ENCODE measurements at places on chromosomes 12 and 14. TPM values are rescaled to one million over a fixed set of nuclear protein-coding genes. Genes with fewer than 3 reads are reported as not detected.

- no peak for DNase-seq
Observed at GRCh38 chr12:59486827-59487226, 109.0 kb upstream of the SLC16A7 start.

DNA sequence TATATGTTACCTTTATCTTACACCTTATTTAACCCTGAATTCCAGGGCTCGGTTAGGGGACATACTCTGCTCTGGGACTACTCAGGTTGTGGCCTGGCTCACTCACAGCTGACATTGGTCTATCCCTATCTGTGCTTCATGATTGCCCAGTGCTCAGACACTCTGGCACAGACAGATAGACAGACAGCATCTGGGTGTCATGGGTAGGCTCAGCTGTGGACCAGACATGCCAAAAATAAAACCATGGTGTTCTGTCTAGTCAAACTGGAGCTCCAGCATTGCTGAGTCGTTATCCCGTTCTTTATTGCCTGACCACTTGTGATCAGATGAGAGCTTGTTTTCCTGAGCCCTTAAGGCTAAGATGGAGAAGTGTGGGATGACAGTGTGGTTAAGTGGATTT lies 29.0 kb downstream of the FBXW8 start:
- DNase-seq, result no peak

GRCh38 chr12:79531518-79531917 lies 159.2 kb downstream of the PAWR start:
- DNase-seq, result no peak

SLC38A4 gene
- polyA plus RNA-seq, result 10.3 TPM

DNA sequence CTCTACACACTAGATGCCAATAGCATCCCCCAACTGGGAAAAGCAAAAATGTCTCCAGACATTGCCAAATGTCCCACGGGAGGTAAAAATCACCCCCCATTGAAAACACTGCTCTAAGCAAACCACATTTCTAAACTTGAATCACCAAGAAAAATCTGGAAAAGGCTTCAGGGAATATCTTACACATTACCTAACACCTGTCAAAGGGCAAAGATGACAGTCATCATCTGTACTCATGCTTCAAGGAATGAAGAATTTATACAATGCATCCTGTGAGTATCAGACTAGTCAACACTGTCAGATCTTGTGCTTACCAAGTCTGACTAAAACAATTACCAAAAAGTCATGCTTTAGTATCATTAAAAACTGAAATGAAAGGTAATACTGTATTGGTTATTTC lies 161.6 kb upstream of the SOX5 start:
- DNase-seq, result no peak

GRCh38 chr14:29843981-29844380 lies 83.7 kb downstream of the PRKD1 start:
- DNase-seq, result no peak
